ENCODE measurements at places on chromosomes 1 and 21.

DNA sequence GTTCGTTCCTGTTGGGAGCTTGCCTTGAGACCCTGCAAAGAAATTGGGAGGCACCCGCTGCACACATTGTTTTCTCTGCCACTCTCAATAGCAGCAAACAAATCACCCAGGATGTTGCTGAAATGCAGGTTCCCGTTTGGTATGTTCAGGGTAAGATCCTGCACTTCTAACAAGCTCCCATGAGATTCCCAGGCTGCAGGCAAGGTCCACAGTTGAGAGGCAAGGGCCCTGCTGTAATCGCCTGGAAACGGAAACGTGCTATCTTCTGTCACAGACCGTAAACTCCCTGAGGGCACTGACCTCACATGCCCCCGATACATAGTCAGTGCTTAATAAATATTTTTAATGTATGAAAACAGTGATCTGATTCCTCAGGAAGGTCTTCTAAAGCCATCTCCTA is 37.8 kb downstream of the XCL1 start:
- no peak for DNase-seq

- DNase-seq: no peak
Measured at GRCh38 chr1:208562151-208562960, 318.2 kb upstream of the PLXNA2 start.

- DNase-seq: no peak
Measured at GRCh38 chr21:45054927-45055612, 19.3 kb upstream of the ADARB1 start.

- no peak for DNase-seq
Measured at GRCh38 chr1:5937373-5937857, 54.8 kb downstream of the NPHP4 start.

DNA sequence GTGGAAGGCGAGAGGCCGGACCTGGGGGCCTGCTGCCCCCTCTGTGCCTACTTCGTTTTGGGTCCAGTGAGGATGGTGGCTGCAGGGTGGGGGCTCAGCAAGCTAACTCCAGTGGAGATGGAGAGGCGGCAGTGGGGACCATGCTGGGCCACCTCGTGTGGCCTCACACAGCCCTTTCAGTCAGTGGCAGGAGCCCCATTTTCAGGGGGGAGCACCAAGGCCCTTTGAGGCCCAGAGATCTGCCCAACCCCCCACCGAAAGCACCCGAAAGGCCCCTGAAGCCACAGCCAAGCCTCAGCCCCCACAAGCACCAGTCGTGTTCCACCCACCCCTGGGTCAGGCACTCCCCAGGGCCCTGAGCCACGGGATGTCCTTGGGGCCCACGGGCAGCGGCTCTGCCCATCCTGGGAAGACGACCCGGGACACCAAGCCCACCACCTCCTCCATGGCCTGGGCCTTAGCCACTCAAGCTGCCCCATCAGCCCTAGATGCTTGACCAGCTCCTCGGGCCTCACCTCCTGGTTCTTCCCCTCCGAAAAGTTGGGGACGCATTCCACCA is 345 bp downstream of the FTCD start:
- DNase-seq: no peak
